ENCODE measurements at places on chromosomes 1 and 21.
A peak's percentile ranks its signal among the peaks of the same experiment; 100 is the strongest.

DNA sequence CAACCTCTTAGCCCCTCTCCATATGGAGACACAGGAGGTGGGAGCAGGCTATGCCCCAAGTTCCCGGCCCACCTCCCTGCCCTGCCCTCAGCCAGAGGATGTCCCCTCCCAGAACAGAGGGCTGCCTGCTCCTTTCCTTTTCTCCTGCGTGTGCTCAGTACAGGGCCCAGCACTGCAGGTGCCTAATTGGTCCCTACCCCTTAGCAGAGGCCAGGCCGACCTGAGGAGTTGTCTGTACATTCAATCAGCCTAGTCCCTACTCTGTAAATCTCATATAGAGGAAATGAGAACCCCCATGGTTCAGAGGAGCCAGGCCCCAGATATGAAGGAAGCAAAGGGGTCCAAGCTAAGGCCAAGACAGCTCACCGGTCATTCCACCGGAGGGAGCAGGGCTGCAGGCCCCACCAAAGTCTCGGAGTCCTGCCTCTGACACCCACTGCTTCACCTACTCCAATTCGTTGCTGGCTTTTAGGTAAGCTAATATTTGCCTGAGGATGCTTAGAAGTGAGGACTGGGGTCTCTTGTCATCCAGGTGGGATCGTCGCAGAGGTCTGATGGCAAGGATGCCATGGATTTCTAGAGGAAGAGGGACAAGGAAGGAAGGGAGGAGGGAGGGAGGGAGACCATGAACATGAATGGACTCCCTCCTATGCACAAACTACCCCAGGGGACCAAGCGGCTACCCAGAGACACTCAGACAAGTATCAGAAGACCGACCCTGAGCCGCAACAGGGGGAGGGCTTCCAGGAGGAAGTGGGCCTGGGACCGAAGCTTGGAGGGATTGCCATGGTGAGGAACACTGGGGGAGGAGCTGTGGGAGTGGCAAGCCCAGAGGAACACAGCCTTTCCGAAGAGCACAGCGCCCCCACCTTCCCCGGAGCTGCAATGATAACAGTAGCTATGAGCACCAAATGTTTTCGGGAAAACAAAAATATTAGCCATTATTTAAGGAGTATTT, 30.4 kb upstream of the FOXO6 start:
- DNase-seq, result no peak

DNA sequence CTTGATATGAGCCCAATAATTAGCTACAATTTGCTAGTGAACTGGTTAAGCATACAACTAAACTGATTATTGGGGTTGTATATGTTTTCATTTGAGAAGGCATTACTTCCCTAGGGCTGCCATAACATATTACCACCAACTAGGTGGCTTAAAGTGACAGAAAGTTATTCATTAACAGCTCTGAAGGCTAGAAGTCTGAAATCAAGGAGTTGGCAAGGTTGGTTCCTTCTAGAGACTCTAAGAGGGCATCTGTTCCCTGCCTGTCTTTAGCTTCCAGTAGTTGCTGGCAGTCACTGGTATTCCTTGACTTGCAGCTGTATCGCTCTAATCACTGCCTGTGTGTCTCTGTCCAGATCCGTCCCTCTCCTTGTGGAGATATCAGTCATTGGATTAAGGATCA, 86.3 kb downstream of the LHX9 start:
- DNase-seq, result no peak

GRCh38 chr1:59055908-59056719, 240.8 kb upstream of the FGGY start:
- no peak for DNase-seq

- DNase-seq, result no peak
These were observed 17.1 kb upstream of the KIF1B start for GRCh38 chr1:10193288-10193687.

- no peak for DNase-seq
These were observed 37.8 kb upstream of the SIPA1L2 start for GRCh38 chr1:232667778-232668165.

GRCh38 chr1:22535399-22535798, 27.9 kb upstream of the EPHA8 start:
- no peak for DNase-seq

- DNase-seq, result no peak
These were observed 290.3 kb downstream of the CHRM3 start for GRCh38 chr1:239676522-239677273.

GRCh38 chr21:41744028-41744930, 22.6 kb downstream of the RIPK4 start:
- DNase-seq, result no peak

DNA sequence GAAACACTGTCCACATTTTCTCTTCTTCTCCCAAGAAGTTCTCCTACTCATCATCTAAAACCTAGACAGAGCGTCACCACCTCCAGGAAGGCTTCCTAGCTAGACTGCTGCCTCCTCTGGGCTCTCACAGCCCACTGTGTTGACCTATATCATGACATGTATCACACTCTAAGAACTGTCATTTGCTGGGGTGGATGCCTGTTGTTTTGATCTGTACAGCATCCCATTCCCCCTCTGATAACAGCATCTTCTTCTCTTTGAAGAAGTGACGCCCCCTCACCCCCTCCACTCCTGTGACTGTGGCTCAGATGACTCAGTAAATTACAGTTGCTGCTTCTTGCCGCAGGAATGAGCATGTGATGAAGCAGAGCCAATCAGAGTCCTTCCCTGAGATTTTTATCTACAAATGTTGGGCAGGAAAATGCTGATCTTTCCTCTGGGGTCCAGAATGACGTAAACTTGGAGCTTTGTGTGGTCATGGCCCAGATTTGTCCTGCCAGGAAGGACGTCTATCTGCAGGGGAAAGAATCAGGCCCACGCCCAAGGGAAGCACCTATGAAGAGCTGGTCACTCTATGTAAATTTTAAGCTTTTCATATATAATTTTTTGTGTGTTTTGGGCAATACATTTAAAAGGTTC, 28.0 kb upstream of the FOXO6 start:
- peak; percentile 38 for DNase-seq

- no peak for DNase-seq
These were observed 166.8 kb downstream of the PTPRC start for GRCh38 chr1:198805498-198806151.

DNA sequence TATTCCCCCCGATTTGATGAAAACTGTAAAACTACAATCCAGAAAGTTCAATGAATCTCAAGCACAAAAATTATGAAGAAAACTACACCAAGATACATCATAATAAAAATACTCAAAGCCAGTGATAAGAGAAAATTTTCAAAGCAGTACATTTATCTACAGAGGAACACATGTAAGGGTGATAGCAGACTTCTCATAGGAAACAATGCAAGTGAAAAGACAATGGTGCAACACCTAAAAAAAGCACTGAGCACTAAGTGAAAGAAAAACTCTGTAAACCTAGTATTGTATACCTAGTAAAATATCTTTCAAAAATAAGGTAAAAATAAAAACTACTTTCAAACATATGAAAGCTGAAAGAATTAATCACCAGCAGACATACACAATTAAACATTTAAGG, 76.1 kb upstream of the IRF2BP2 start:
- DNase-seq, result no peak

GRCh38 chr1:114979278-114979891, 50.2 kb upstream of the TSHB start:
- peak; percentile 58 for DNase-seq

GRCh38 chr1:112099979-112100378, 110.5 kb upstream of the KCND3 start:
- DNase-seq, result no peak

DNA sequence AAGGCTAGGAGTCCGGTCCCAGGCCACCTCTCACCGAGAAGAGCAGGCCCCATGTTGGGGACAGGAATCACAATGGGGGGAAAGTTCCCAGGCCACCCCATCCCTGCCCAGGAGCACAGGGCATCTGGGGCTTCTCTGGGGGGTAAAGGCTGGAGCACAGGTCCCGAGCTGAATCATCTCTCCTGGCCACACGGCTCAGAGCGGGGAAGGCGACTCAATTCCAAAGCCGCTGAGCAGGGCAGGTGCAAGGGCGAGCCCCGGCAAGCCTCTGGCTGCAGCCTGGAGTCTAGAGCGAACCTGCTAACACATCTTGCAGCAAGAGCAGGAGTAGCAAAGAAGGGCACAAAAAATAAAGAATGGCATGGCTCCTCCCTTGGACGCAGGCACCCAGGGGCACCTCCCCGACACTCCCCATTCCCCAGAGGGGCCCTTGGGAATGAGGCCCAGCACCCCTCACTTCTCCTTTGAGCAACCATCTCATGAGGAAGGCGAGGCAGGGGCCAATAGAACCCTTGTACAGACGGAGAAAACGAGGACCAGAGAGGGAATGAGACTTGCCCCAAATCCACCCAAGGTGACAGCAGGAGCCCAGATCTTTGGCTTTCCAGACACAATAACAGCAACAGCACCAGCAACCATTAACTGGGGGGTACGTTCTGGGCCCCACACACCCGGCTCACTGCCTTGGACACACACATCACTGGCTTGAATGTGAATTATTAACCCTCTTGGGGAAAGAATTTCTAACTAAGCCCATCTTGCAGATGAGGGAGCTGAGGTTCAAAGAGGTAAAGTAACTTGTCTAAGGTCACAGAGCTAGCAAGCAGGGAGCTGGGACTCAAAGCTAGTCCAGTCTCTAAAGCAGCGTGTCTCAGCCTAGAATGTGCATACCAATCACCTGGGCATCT, 20.7 kb upstream of the ALDH4A1 start:
- DNase-seq, result no peak

DNA sequence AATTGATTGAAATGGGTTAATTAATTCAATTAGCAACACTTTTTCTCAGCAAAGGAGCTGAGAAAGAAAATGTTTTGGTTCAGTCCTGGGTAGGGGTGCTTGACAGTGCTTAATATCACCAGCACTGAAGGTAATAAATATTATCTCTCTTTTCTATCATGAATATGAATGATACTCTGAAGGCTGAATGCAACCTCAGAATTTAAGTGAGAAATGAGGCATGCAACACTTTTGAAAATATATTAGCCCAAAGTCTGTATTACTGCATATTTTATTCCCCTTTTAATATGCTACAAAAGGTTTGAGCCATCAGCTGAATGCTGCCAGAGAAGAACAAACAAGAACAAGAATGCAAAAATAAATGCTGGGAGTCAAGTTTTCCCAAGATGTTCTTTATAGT, 52.0 kb upstream of the SAMSN1 start:
- no peak for DNase-seq

GRCh38 chr1:59075021-59075420, 221.9 kb upstream of the FGGY start:
- no peak for DNase-seq

DNA sequence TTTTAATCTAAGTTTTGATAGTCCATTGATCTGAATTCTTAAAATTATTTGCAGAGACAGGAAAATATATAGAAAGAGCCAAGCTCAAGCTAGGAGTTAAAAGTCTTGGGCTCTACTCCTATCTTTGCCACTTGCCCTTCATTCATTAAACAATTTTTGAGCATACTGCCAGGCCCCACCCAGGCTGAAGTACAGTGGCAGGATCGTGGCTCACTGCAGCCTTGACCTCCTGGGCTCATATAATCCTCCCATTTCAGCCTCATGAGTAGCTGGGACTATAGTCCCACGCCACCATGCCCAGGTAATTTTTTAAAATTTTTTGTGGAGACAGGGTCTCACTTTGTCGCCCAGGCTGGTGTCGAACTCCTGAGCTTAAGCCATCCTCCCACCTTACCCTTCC, 8.2 kb downstream of the TRMT13 start:
- DNase-seq, result no peak

DNA sequence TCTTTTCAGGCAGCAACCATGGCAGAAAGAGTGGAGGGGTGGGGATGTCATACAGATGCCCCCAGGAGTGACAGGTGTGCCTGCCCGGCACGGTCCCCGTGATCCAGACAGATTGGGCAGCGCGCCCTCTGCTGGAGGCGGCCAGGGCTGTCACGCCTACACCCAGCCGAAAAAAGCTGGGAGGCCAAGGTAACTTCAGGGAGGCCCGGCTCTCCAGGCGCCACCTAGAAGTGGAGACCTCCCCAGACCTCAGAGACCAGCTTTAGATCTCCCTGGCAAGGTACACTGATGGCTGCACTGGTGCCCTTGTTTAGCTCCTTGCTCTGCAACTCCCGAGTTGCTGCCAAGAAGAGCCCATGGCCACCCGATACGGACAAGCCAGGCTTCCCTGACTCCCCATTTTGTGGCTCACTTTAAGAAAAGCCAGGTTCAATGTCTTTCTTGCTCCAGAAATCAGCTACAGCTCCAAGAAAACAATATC, 6.6 kb downstream of the GOLT1A start:
- peak; percentile 44 for DNase-seq

GRCh38 chr1:47230692-47231300, 1.2 kb downstream of the TAL1 start:
- no peak for DNase-seq

GRCh38 chr21:46437096-46437498, 21.6 kb upstream of the DIP2A start:
- no peak for DNase-seq

GRCh38 chr1:41286992-41287391, 44.9 kb upstream of the SCMH1 start:
- DNase-seq, result no peak

DNA sequence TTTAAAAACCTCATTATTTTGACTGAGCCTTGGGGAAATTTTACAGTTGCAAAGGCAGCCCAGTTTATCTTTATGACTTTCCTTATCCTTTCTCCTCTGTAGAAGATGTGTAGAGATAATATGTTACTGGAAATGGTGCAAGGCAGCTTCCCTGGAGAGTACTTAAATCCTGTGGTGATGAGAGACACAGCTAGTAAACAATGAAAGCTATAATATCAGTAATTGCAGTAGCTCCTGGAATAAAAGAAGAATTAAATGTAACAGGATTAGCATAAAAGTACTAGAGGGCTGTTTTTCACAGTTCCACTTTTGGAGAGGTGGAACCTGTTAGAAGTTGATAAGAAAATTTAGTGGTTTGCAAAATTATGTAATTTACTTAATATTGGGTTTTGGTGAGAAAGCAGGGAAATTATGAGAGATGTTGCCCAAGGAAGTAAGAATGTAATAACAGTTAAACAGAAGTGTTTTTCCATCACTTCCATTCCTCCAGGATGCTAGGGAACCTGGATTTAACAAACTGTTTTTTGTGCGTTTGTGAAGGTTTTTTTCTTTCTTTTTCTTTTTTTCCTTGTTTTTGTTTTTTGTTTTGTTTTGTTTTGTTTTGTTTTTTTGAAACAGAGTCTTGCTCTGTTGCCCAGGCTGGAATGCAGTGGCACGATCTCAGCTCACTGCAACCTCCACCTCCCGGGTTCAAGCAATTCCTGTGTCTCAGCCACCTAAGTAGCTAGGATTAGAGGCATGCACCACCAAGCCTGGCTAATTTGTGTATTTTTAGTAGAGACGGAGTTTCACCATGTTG, 15.7 kb upstream of the EDEM3 start:
- DNase-seq, result no peak

- no peak for DNase-seq
These were observed 43.4 kb downstream of the KCNJ15 start for GRCh38 chr21:38300141-38300578.

- no peak for DNase-seq
These were observed 2.4 kb upstream of the ELAPOR1 start for GRCh38 chr1:109111386-109112055.
